ENCODE measurements at places on chromosomes 7 and 10.
A peak's percentile ranks its signal among the peaks of the same experiment; 100 is the strongest.

DNA sequence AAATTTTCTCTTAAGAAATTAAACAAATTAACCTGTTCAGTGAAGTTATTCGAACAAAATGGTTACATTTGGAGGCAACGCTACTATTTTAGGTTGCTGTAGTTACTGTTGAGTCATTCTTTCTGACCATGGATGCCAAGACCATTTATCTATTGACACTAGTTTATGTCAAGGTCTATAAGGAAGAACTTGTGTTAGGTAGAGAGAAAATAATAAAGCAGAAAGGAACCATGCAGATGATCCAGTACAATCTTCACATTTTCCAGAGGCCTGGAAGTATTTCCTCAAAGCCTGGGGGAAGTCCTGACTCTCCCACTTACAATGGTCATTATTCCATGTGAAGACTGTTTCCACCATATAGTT lies 608.0 kb upstream of the GALNT17 start:
- no peak for DNase-seq

DNA sequence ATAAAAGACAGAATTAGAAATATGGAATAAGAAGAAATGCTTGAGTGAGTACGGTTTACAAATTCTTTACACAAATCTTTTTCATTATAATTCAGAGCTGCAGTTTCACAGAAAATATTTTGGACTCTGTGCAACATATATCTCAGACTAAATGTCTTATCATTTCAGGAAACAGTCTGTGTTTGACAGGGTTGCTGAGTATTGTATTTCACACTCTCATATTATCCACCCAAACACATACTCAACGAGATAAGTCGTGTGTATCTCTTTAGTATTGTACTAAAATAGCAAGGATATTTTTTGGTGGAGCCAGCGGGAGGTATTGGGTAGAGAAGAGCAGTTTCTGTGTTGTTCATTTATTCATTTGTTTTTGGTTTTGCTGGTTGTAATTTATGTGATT lies 39.0 kb upstream of the SLC39A12 start:
- no peak for DNase-seq

DNA sequence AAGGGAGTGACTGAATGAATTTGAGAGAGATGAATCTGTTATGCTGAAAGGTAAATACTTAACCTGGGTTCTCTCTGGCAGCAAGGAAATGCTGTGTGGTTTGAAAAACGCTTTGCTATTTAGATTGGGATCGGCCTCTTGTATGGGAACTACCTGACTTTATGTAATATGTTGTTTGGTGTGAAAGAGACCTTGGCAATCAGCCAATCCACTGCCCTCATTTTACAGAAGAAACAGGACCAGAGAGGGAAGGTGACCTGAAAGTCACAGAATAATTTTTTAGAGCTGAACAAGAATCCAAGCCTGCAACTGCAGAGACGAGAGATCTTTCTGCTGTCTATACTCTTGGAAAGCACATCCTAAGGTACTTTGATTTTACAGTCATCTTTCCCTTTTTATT lies 1.0 kb downstream of the BUD31 start:
- no peak for DNase-seq

GRCh38 chr10:45454262-45454661 lies 80.2 kb downstream of the ALOX5 start:
- no peak for DNase-seq

DNA sequence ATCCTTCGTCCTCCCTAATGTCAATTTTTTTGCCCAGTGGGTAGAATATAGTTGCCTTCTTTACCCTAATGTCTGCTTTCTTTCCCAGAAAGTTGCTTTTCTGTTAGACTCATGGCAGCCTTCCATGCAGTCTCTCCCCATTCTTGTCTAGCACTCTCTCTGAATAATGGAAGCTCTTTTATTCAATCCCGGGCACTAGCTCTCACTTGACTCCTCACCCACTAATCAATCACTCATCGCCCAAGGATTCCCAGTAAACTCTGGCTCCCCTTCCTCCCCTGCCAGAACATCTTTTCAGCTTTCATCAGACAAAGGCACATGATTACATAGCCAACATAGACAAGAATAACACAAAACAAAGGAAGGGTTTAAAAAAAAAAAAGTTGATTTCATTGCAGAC lies 100.2 kb upstream of the RELN start:
- peak; percentile 27 for DNase-seq

DNA sequence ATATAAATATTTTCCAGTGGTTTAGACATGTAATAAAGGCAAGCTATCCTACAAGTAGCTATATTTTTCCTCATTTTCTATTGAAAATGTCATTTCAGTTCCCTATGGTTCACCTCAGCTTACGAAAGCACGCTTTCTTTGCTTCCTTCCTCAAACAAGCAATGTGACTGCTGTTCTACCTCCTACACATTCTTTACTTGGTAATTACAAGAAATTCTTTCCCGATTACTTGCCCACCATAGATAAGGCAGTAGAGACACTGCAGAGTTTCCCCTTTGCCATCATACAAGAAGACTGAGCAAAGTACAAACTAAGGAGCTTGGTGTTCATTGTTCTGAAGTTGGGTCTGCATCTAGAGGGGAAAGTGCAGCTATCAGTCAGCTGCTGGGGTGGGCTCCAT lies 249.4 kb downstream of the CRPPA start:
- DNase-seq, result no peak

- DNase-seq, result no peak
Observed at GRCh38 chr7:31082447-31082846, 30.3 kb downstream of the ADCYAP1R1 start.

DNA sequence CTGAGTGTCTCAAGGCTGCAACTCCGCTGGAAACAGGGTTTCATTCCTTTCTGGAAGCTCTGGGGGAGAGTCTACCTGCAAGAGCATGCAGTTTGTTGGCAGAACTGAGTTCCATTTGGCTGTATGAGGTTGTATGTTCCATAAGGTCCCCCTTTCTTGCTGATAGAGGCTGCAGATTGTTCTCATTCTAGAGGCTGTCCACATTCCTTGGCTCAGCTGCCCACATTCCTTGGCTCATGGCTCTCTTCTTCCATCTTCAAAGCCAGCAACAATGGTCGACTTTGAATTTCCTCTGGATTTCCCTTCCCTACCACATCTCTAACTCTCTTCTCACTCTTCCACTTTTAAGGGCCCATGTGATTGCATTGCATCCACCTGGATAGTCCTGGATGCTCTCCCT lies 147.3 kb upstream of the CDCA7L start:
- DNase-seq, result no peak

DNA sequence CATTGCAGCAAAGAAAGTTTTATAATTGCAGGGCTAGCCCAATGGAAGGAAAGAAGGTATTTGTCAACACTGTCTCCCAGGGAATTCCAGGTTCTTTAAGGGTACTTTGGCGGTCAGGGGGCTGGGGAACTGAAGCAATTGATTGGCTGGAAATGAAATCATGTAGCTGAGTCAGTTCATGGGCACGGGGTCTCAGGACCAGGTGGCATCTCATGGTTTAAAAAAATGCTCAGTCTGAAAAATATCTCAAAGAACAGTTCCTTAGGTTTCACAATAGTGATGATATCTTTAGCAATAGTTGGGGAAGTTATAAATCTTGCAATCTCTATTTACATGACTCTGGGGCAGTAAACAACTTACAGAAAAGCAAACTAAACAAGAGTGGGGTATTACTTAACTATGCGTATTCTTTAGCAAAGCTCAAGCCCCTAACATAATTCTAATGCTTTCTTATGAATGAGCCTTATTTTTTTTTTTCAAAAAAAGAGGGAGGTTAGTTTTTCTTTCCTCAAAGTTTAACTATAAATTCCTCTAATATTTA lies 376.9 kb upstream of the NRG3 start:
- no peak for DNase-seq

Measured in NCI-H1092 treated with DMSO at 0.1 percent for 48 hours (cell line).